ENCODE measurements at places on chromosomes 6 and 20. TPM values are rescaled to one million over a fixed set of nuclear protein-coding genes. Genes with fewer than 3 reads are reported as not detected.

DNA sequence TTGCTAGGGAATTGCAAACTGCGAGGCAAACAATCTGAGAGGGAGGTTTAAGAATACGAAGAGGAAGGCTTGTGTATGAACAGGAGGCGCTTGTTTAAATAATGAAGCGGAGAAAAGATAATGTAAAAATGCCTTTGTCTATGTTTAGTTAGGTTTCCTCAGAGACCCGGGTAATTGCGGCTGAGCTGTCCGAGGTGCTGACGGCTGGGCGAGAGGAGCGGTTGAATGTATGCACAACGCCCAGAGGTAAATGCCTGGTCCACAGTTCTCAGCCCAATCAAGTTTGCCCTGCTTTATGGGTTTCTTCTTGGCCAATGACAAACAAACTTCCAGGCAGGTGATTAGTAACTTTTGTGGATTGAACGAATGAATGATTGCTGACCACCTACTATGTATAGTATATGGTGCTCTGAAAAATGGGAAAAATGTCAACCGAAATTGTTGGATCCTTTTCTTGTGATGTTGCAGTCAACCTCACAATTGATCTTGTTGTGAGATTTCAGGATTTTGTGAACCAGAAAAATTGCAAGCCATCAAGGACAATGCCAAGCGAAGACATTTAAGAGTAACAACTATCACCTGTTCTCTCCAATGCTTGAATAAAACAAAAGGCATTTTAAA is 38.3 kb upstream of the SLC32A1 start:
- DNase-seq, result no peak

DNA sequence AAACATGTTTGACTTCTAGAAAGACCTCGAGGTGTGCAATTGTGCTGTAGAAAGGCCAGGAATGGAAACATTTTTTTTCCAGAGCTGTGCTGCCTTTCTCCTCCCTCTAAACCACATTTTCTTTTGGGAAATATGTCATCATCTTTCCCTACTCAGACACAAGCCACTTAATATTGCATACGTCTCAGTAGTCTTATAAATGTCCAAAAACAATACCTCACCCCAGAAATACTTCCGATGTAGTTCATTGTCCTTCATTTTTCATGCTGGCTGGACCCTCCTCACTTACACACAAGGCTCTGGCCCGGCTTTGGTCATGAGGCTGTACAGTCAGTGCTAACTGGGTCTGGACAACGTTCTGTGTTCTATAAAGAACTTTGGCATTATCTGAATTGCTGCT is 126.4 kb downstream of the SCML4 start:
- no peak for DNase-seq

DNA sequence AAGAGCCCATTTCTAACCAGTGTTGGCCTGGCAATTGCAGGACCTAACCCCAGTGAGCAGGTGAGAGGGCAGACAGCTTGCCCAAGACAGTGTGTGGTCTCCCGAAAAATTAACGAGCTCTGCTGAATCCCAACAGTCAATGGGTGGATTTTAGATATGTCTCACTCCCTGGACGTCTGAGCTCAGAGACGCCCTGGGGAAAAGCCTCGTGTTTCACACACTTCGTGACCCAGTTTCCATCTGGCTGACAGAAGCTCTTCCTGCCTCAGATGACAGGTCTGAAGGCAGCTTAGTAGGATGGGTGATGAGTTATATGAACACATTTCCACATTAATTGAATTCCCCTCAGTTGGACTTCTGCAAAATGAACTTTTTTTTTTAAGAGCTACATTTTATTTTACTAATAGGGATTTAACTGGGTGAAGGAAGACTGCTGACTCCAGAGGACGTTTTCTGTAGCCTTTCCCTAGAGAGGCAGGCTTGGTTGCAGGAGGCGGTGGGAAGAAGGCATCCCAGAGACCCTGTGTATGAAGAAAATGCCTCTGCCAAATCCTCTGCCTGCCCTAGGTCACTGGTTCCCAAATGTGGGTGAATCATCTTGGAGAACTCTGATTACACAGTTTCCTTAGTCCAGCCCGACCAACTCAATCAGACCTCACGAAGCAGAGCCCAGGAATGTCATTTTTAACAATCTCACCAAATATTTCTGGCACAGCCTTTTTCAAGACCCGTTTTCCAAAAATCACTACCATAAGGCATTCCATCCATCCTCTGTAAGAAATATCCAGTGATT is 71.7 kb upstream of the LY86 start:
- no peak for DNase-seq

DNA sequence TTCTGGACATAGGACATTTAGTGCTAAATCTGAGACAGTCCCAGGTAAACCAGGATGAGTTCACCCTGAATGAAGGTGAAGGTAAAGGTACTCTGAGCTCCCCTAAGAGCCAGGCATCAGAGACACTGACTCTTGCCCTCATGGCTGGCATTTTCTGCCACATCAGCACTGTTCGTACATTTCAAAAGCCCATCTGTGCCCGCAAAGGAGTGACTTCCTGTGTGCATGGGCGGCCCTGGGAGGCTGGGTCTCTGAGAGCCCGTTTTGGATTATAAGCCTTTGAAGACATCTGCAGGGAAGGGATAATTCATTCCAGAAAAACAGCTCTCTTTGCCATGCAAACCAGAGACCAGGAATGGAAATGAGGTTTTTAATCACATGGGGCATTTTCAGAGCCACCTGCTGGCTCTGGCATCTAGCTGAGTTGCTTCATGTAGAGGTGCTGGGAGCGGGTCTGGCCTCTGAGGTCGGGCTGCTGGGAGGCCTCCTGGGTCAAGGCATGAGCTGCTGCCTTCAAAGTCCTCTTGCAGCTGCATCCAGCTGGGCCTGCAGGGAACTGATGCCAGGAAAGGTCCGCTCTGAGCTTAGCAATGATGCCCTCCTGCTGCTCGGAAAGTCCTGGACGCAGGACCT is 348.3 kb downstream of the DHX35 start:
- DNase-seq, result no peak

DNA sequence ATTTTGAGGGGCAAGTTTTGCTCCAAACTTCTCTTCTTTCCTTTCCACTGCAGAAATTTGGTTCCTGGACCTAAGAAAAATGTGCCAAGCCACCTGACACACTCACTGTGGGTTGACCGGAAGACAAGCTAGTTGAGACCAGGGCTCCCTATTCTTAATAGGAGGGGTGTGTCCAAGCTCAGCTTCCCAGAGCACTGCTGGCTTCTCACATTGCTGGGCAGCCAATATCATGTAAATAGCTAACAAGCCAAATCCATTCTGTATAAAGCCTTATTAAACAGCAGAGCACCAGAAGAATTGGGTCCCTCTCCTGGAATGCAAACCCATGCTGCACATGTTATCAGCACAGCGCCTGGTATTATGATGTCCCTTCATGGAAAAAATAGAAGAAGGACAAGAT is 17.0 kb upstream of the SAMD3 start:
- DNase-seq, result no peak

DNA sequence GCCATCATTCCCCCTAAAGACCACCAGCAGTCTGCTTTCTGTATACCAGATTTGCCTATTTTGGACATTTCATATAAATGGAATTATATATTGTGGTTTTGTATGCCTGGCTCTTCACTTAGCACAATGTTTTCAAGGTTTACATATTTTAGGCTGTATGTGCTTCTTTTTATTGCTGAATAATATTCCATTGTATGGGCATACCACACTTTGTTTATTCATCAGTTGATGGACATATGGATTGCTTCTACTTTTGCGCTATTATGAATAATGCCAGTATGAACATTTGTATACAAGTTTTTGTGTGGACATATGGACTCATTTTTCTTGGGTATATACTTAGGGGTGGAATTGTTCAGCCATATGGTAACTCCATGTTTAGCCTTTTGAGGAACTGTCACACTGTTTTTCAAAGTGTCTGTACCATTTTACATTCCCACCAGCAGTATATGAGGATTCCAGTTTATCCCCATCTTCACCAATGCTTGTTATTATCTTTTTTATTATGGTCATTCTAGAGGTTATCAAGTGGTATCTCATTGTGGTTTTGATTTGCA is 12.7 kb downstream of the L3MBTL1 start:
- no peak for DNase-seq

- DNase-seq, result no peak
Observed at GRCh38 chr20:19249106-19249879, 36.9 kb downstream of the SLC24A3 start.

GRCh38 chr6:78483553-78484197 is 383.7 kb upstream of the IRAK1BP1 start:
- DNase-seq, result no peak

- no peak for DNase-seq
Observed at GRCh38 chr6:12523726-12524125, 192.8 kb upstream of the PHACTR1 start.

GRCh38 chr6:106974336-106974998 is at the start of gene CD24:
TSS of gene CD24 (minus strand) at chr6:106974729. CDS start at chr6:106974646, 83 bp downstream.
- DNase-seq, result peak; percentile 87

DNA sequence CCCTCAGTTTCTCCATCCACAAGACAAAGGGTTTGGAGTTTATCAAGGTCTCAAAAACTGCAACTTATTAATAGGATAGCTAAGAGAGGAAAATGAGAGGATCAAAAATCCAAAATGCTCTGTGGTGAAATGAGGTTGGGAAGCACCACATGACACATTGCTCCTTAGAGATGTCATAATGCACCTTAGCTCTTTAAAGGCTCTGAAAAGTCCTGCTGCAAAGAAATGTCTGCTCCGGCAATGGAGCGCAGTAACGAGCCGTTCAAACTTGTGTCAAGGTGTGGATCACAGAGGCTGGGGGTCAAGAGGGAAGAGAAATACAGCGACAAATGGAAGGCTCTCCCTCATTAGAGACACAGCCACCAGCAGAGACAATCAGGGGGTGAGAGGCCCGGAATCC is 53.1 kb downstream of the BMP7 start:
- no peak for DNase-seq

DNA sequence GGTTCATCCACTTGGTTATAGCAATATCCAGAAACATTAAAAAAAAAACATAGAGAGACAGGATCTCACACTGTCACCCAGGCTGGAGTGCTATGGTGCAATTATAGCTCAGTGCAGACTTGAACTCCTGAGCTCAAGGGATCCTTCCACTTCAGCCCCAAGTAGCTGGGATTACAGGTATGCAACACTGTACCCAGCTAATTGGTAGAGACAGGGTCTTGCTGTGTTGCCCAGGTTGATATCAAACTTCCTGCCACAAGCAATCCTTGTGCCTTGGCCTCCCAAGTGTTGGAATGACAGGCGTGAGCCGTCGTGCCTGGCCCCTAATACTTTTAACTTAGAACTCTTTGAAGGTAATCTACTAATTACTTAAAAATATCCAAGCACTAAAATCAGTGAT is 818 bp upstream of the SLC17A1 start:
- no peak for DNase-seq

- no peak for DNase-seq
Observed at GRCh38 chr6:138258991-138259390, 40.7 kb upstream of the PBOV1 start.

DNA sequence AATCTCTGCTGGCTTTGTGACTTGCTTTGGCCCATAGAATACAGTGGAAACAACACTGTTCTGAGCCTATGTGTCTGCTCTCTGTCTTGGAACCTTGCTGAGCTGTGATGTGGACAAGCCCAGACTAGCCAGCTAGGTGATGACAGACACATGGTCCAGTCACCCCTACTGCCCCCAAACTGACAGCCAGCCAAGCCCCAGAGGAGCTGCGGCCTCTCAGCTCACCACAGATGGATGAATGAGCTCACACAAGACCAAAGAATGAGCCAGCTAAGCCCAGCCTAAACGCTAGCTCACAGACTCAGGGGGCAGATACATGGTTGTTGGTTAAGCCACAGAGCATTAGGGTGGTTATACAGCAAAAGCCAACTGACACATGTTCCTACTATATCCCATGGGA is 4.1 kb downstream of the AARS2 start:
- no peak for DNase-seq

DNA sequence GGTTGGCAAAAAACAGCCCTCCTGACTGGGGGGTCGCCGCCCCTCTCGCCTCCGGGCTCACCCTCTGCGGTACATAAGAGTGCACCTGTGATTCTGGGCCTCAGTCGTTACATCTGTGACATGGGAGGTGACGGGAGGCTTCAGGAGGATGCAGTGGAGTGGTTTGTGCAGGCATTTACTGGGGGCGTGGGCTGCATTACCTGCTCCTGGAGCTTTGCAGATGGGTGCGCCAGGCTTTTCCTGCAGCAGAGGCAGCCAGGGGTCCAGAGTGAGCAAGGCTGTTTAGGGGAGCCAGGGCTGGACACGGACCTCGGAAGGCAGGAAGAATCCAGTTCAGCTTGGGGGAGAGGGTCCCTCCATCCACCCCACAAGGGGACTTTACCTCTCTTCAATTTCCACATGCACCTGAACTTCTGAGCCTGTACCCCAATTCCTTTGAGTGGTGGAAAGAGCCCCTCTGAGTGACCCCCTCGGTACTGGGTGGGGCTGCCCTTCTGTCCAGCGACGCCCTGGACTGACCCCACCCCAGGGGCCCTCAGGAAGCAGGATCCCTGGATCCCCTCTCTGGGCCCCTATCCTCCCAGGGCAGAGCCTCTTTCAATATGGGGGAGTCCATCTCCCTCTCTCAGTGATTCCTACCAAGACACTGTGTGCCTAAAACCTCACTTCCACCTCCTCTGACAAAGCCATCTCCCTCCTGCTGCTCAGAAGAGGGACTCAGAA is 134.0 kb downstream of the TAF4 start:
- no peak for DNase-seq

DNA sequence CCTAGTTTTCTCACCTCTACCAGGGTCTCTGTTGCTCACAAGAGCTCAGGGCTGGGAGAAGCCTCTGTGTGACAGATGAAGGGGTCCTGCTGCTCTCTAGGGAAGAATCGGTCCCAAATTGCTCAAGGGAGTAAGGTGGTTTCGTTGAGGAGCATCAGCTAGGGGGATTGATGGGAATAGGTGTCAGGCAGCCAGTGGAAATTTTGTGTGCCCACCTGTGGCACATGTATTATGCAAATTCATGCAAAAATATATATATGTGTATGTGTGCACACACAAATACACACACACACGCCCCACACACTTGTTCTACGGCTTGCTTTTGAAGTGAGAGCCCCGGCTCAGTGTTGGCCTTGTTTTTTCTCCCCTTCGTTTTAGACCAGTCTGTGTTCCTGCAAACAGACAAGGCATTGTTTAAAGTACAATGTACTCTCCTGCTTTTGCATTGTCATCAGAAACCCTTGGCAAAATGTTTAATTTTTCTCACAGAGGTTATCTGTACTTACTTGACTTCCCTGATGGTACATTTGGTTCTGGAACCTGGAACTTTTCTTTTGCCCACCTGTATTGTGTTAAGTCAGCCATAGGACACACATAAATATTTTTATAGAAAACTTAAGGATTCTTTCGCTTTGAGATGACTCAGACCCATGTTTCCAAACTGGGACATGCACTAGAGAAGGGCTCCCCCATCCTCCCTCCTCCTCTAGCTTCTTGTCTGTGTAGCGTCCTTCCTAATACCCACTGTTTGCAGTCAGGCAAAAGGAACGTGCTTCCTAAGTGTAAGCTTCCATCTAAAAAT is 26.7 kb downstream of the FOXO3 start:
- DNase-seq, result no peak

The CST2 gene
- not detected for total RNA-seq

The SLC35D3 gene
- not detected for total RNA-seq

The PROKR2 gene
- total RNA-seq, result not detected

The DYNLT2 gene
- 3.9 TPM for total RNA-seq

The TRIM40 gene
- not detected for total RNA-seq

The LY6G5B gene
- 7.2 TPM for total RNA-seq

The OR12D3 gene
- total RNA-seq, result not detected

The MPIG6B gene
- not detected for total RNA-seq

The JPH2 gene
- 8.0 TPM for total RNA-seq

The BMP6 gene
- 1.7 TPM for total RNA-seq

The IL17A gene
- total RNA-seq, result not detected

The VNN1 gene
- 296 TPM for total RNA-seq

Data from Peyer's patch (tissue), 4 donors.